ENCODE measurements at places on chromosomes 1 and 21.
A peak's percentile ranks its signal among the peaks of the same experiment; 100 is the strongest.

GRCh38 chr1:69569576-69570328 lies 2.0 kb downstream of the LRRC7 start:
- DNase-seq: peak; percentile 21

DNA sequence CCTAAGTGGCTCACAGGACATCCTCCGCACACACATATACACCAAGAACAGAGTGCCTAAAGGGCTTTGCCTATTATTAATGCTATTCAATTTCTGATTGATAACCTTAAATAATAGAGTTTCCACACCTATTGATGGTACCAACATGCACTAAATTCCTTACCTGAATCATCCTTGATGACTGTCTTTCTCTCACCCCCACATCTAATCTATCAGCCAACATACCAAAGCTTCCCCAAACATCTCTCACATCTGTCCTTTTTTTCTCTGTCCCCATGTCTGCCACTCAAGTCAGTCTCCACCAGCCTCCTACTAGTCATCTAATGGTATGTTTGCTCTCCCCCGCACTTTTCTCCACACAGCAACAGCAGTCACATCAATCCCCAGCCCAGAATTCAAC lies 174.4 kb downstream of the DSCAM start:
- no peak for DNase-seq

DNA sequence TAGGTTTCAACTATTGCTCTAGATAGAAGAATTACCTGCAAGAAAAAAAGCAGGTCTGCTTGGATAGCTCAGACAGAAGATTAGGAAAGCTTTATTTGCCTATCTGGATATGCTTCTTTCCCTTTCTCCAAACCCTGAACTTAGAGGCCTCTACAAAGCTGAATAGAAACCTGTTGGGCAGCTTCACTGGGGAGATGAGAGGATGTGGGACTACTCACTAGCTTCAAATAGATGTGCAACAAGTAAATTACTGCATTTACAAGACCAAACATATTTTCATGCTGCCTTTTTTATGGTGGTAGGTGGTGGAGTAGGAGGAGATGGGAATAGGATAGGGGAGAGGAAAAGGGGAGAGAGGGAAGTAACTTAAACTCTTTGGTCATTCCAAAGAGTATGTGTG lies 6.4 kb downstream of the CLCA2 start:
- DNase-seq: peak; percentile 20

DNA sequence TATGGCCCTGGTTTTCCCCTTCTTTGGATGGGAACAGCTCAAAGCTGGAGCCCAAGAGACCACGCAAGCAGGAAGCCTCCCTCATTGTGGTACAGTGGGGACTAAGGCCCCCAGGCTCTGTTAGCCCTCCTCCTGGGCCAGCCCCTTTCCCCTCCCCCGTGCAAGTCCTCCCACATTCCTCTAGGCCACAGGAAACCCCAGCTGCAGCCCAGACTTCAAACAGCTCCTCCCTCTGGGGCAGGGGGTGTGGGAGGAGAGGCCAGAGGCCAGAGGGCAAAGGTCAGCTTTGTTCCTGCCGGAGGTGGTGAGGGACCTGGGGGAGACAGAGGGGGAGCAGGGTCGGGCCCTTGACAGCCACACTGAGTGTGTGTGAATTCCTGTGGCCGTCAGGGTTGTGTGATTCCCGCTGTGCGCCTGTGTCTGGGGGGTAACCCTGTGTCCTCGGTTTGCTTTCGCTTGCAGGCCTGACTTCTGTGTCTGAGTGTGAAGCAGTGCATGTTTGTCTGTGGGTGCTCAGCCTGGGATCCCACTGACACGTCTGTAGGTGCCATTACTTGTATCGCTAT lies 3.4 kb upstream of the AHDC1 start:
- DNase-seq: no peak

- DNase-seq: no peak
Observed at GRCh38 chr1:9271861-9272595, 20.7 kb upstream of the SPSB1 start.

- DNase-seq: no peak
Observed at GRCh38 chr1:228376651-228377631, 29.7 kb downstream of the TRIM11 start.

- no peak for DNase-seq
Observed at GRCh38 chr1:198001776-198002408, 84.7 kb downstream of the LHX9 start.

DNA sequence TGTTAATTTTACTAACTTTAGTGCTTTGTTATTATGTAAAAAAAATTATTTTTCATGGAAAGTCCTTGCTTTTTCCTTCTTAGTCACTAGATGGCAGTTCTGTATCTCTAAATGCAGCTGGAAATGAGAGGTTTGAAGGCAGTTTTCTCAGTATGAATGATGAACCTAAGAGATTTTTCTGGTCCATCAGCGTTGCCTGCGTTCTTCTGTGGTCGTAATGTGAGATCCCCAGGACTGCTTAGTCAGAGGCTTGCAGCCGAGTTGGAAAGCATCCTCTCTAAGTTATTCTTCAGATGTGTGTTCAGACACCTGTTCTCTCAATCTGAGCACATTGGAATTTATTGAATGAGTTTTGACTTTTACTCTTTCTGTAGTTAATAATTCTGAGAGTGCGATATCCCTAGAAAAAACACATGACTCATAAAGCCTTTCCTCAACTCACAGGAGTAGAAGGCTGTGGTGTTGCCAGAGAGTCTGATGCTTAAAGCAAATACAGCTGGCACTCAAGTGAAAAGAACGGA lies 99.3 kb downstream of the FMN2 start:
- DNase-seq: peak; percentile 21

DNA sequence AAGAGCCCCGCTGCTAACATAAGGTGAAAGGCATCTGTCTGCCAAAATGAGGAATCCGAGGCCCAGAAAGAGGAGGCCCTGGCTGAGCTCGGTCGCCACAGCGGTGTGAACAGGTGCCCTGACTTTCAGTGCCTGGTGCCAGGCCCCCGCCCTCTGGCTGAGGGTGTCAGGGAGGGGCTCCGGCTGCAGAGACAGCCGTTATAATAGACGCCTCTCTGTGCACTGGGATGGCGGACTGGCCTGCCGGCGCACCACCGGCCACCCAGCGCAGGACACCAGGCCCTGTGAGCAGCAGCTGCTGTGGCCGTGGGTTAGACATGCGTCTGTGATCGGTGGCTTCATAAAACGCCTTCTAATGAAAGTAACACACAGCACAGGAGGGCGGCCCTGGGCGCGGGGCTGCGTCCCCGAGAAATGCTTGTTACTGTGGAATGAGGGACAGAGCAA lies 51.4 kb upstream of the ACTRT2 start:
- no peak for DNase-seq

- peak; percentile 89 for DNase-seq
Observed at GRCh38 chr1:59150577-59151386, 146.1 kb upstream of the FGGY start.

DNA sequence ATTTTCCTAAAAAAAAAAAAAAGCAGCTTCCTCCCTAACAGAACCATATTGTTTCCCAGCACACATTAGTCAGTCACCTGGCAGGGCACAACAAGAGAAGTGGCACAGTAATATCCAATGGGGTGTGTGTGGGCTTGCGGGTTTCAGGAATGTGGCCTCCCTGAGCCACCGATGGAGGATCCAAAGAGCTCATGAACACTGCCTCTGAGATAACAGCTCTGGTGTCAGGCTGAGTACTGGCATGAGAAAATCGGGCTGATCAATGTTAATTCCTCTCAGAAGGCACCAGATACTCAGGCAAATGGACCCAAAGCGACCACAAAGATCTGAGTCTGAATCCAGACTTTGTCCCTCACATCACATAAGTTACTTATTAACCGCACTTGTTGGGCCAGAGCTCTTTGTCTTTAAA lies 2.2 kb upstream of the LYPD8 start:
- no peak for DNase-seq

DNA sequence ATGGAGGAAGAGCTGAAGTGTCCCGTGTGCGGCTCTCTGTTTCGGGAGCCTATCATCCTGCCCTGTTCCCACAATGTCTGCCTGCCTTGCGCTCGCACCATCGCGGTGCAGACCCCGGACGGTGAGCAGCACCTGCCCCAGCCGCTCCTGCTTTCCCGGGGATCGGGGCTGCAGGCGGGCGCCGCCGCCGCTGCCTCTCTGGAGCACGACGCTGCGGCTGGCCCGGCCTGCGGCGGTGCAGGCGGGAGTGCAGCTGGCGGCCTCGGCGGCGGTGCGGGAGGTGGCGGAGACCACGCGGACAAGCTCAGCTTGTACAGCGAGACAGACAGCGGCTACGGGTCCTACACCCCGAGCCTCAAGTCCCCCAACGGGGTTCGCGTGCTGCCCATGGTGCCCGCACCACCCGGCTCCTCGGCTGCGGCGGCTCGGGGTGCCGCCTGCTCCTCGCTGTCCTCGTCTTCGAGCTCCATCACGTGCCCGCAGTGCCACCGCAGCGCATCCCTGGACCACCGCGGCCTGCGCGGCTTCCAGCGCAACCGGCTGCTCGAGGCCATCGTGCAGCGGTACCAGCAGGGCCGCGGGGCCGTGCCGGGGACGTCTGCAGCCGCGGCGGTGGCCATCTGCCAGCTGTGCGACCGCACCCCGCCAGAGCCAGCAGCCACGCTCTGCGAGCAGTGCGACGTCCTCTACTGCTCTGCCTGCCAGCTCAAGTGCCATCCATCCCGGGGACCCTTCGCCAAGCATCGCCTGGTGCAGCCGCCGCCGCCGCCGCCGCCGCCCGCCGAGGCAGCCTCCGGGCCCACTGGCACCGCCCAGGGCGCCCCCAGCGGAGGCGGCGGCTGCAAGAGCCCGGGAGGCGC lies 1.3 kb downstream of the TRIM67 start:
- DNase-seq: peak; percentile 21

- no peak for DNase-seq
Observed at GRCh38 chr1:205935869-205936268, 7.4 kb downstream of the SLC26A9 start.

DNA sequence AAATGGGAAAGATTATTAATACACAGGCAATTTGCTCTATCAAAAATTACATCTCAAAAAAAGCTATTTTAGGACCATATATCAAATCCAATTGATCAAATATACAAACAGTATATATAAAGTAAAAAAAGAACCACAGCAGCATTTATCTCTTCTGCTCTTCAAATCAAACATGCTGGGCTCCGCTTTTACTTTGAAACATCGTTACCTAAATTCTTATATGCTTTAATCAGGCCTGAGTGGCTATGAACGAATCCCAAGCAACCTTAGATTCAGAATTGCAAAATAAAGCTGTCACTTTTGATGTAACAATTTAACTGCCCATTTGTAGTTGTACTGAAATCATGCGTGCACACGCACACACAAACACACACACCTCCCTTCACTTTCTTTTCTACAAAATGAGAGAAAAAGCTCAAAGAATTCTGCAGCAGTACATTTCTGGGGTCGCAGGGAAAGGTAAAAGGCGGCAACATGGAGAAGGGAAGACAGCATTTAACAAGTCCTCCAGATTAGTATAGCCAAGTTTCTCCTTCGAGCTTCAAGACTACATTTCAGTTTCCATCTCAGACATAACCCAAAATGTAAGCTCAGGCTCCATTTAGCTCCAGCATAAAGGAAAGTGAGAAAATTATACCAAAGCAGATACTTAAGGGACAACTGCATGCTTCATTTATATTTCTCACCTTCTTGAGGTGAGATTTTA lies 92.2 kb upstream of the TTC39A start:
- no peak for DNase-seq

GRCh38 chr1:7224644-7225043 lies 439.4 kb downstream of the CAMTA1 start:
- DNase-seq: no peak

- no peak for DNase-seq
Observed at GRCh38 chr1:213939888-213940287, 47.9 kb upstream of the PROX1 start.

DNA sequence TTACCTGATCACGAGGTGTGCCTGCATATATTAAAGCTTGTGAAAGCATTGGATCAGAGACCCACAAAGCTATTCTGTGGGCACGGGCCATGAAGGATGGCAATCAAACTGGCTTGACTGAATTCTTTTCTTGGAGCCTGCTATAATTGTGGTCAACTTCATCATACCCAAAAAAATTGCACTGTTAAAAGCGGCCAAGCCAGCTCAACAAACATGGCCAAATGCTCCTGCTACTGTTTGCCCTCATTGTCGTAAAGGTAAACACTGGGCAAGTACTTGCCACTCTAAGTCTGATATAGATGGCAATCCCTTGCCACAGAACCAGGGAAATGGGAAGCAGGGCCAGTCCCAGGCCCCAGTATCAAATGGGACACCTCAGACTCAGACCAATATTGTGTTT lies 6.6 kb upstream of the GSTM5 start:
- DNase-seq: no peak

- no peak for DNase-seq
Observed at GRCh38 chr1:23824711-23825075, 536 bp downstream of the HMGCL start.

DNA sequence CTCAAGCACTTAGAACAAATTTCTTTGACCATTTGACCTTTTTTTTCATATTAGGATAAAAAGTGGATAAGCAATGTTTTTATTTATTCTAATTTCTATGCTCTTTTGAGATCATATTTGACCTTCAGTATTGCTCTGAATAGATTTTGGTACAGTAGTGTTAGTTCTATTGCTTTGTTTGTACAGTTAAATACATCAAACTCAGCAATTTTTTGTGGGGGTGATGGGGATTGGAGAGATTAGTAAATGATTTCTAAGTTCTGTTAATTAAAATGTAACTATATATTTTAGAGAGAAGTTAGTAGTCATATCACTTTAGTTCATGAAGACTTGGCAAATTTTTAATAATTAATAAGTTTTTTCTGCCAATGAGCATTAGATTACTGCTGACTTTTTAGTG lies 2.4 kb upstream of the GPR52 start:
- no peak for DNase-seq

DNA sequence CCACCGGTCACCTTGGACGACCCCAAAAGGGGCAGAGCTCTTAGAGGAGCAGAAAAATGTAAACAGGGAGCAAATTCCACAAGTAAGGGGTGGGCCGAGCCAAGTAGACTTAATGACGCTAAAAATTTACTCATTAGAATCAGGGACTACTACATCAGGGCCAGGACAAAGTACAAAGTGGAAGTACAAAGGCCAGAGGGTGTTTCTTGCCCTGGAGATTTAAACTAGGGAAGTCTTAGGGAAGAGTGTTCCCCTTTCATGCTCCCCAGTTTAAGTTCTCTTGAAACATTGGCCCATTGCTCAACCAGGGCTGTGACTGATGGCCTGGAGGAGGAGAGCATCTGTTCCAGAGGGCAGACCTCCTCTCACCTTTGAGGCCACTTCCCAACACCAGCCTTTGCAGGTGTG lies 48.6 kb downstream of the BACH1 start:
- no peak for DNase-seq

DNA sequence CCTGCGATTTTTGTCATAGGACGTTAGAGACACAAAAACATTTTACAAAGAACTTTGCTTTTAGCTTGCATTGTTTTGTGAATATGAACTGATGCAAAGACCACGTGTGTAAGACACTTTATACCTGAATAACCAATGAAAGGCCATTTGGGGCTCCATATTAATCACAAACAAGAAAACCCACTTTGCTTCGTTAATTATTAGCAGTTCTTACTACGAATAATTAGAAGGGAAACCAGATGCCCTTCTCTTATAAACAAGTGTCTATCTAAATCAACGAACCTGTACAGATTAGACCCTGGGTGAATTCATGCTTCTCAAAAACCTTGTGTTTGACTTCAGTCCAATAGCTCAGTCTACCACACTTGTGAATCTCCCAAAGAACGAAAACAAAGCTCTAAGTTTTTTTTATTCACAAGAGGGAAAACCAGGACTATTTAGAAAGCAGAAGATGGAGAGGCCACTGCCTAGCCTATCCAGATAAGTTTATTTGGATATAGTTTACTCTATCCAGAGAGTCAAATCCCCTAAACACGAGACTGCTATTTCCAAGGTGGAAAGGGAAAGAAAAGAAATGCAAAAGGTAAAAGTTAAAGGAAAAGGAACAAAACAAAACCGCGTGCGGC lies 897 bp downstream of the CYYR1 start:
- peak; percentile 60 for DNase-seq

GRCh38 chr1:178496410-178497135 lies at the start of gene CLEC20A:
Gene CLEC20A (minus strand): TSS chr1:178496964. CDS start chr1:178496939, 25 bp downstream.
- no peak for DNase-seq
